ENCODE measurements at places on chromosomes 6 and 20. TPM values are rescaled to one million over a fixed set of nuclear protein-coding genes. Genes with fewer than 3 reads are reported as not detected.

Gene CDSN
- total RNA-seq: not detected

Gene FLRT3
- 6.2 TPM for total RNA-seq

Gene C6orf52
- total RNA-seq: 1.3 TPM

Gene ZNF391
- 2.1 TPM for total RNA-seq

Gene CEP162
- total RNA-seq: 10.9 TPM

Gene TNFRSF21
- 20.9 TPM for total RNA-seq

Gene SLC17A3
- total RNA-seq: not detected

Gene UBE3D
- total RNA-seq: 14.7 TPM

- no peak for DNase-seq
- no peaks in the 10 kb centered on the region for H3K27me3 ChIP-seq
- H3K36me3 ChIP-seq: no peaks in the 10 kb centered on the region
- H3K27ac ChIP-seq: no peak overlapping the region
Observed at GRCh38 chr20:62935968-62936585, 1.9 kb upstream of the GID8 start.

GRCh38 chr6:144123421-144123820 lies 26.9 kb upstream of the STX11 start:
- DNase-seq: no peak
- no peaks in the 10 kb centered on the region for H3K27me3 ChIP-seq
- H3K27ac ChIP-seq: no peak overlapping the region
- no peaks in the 10 kb centered on the region for H3K36me3 ChIP-seq
- H3K4me1 ChIP-seq: no peaks in the 10 kb centered on the region
- H3K4me3 ChIP-seq: no peak overlapping the region

GRCh38 chr6:96913621-96914020 lies 10.9 kb upstream of the KLHL32 start:
- no peak for DNase-seq
- no peaks in the 10 kb centered on the region for H3K4me1 ChIP-seq
- H3K27ac ChIP-seq: no peak overlapping the region
- no peaks in the 10 kb centered on the region for H3K36me3 ChIP-seq

GRCh38 chr6:129309154-129309553 lies 400.8 kb downstream of the ARHGAP18 start:
- H3K27me3 ChIP-seq: no peaks in the 10 kb centered on the region
- no peak for DNase-seq
- no peak overlapping the region for H3K4me3 ChIP-seq
- no peaks in the 10 kb centered on the region for H3K36me3 ChIP-seq

- H3K36me3 ChIP-seq: no peaks in the 10 kb centered on the region
- H3K4me3 ChIP-seq: no peak within 1 kb of the TSS
- H3K4me1 ChIP-seq: no peaks in the 10 kb centered on the region
- H3K27me3 ChIP-seq: no peaks in the 10 kb centered on the region
- DNase-seq: no peak
Observed at GRCh38 chr20:23568320-23568970, at the start of gene CST9L. Gene CST9L (minus strand): TSS chr20:23568484. CDS start chr20:23568450, 34 bp downstream.

DNA sequence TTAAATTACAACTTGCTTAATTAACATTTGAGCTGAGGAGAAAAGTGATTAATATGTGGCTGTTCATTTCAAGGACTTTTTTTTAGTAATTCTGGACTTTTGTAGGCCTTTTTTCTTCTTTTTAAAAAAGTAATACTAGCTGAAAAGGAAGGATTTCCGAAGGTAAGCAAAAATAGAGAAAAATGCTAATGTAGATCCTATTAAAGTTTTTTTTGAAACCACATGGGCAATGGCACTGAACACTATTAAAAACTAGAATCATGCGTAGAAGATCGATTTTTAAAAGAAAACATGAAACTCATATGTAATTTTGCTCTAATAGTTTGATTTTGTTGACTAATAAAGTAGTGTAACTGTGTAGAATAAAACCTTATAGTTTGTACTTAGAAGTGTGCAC lies 2.4 kb downstream of the BAG2 start:
- H3K27me3 ChIP-seq: no peaks in the 10 kb centered on the region
- H3K27ac ChIP-seq: no peak overlapping the region
- no peaks in the 10 kb centered on the region for H3K36me3 ChIP-seq
- H3K4me3 ChIP-seq: no peak overlapping the region
- DNase-seq: no peak

GRCh38 chr20:9147547-9148024 lies 78.7 kb downstream of the PLCB4 start:
- no peaks in the 10 kb centered on the region for H3K27me3 ChIP-seq
- no peaks in the 10 kb centered on the region for H3K4me1 ChIP-seq
- no peak overlapping the region for H3K4me3 ChIP-seq
- no peak for DNase-seq
- no peaks in the 10 kb centered on the region for H3K36me3 ChIP-seq
- H3K27ac ChIP-seq: no peak overlapping the region

DNA sequence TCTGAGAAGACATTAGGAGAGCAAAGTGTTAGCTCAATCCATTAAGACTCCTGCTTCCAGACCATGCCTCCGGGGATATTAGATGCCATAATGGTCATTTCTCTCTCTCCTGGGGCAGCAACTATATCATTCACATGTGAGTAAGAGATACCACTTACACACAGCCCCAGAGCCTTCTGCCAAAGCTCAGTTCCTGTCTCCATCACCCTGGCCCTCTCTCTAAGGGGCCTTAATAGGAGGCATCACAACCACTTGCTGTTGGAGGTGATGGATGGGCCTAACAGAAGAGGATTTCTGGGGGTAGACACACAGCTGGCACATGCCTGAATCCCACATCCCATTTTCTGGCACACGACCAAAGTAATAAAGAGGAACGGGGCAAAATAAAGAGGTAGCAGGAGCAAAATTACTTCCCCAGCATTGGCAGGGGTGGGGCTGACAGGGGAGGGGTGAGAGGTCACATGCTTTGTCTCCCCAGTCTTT lies 34.0 kb upstream of the VSTM2L start:
- no peak for DNase-seq
- H3K27me3 ChIP-seq: no peaks in the 10 kb centered on the region
- no peaks in the 10 kb centered on the region for H3K36me3 ChIP-seq
- H3K4me3 ChIP-seq: no peak overlapping the region

DNA sequence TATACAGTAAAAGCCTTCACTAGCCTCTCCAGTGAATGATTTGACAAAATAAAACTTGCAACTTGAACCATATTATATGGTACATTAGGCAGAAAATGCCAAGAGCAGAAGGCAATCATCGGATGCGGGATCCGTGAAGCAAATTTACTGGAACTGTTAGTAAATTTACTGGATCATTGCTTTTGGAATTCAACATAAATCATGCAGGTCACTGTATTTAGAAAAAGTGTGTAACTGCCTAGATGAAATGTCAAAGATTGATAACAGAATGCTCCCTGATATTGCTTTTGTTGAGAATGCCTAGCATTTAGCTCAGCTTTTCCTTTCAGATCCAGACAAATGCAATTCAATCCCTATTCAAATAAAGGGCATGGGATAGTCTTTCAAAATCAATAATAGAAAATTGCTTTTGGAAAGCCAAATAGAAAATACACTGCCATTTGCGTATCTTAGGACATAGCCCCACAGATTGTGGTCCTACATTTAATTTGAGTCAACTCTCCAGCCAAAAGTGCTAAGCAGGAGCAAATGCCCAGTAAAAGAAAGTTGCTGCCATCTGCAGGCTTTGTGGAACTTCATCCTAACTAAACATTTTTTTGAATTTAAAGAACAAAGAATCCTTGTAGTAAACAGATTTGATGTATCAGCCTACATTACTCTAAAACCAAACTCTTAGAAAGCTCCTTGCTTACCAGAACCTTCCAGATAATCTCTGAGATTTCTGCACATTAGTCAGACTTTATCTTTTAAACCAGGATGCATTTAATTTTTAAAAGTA lies 109.5 kb upstream of the HSF2 start:
- no peaks in the 10 kb centered on the region for H3K36me3 ChIP-seq
- no peaks in the 10 kb centered on the region for H3K4me1 ChIP-seq
- no peak overlapping the region for H3K27ac ChIP-seq
- DNase-seq: no peak
- no peaks in the 10 kb centered on the region for H3K27me3 ChIP-seq
- H3K4me3 ChIP-seq: no peak overlapping the region

DNA sequence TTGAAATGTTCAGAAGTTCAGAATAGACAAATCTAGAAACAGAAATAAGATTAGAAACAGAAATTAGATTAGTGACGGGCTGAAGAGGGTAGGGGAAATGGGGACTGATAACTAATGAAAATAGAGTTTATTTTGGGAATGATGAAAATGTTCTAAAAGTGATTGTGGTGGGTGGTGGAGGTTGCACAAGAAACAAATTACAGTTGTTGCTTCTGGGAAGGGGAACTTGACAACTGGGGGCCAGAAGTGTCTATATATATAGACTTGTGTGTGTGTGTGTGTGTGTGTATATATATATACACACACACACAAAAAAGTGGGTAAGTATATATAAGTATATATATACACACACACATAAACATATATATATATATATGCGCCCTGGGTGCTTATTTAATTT lies 86.5 kb upstream of the RREB1 start:
- H3K4me3 ChIP-seq: no peak overlapping the region
- no peak overlapping the region for H3K27ac ChIP-seq
- no peaks in the 10 kb centered on the region for H3K4me1 ChIP-seq
- no peaks in the 10 kb centered on the region for H3K27me3 ChIP-seq
- no peak for DNase-seq
- no peaks in the 10 kb centered on the region for H3K36me3 ChIP-seq

GRCh38 chr6:150536835-150537234 lies 62.9 kb upstream of the PLEKHG1 start:
- no peaks in the 10 kb centered on the region for H3K4me1 ChIP-seq
- no peak for DNase-seq
- H3K4me3 ChIP-seq: no peak overlapping the region
- no peaks in the 10 kb centered on the region for H3K36me3 ChIP-seq

DNA sequence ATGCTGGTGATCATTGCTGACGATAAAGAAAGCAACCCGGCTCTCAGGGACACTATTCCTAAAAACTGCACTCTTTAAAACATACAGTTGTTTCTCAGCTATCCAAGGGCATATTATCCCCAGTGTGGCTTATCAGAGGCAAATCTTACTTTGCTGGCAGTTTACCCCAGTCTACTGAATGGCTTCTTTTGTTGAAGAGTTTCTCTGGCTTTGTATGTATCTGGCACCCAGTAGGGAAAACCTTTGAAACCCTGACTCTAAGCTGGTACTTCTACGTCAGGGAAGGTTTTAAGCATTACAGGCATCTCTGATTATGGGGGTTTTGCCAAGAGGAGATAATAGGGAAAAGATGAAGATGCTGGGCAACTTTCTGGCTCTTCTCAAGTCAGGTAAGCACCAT lies 637.6 kb upstream of the CHD6 start:
- H3K27me3 ChIP-seq: no peaks in the 10 kb centered on the region
- H3K4me3 ChIP-seq: no peak overlapping the region
- H3K27ac ChIP-seq: no peak overlapping the region
- H3K4me1 ChIP-seq: no peaks in the 10 kb centered on the region

- no peaks in the 10 kb centered on the region for H3K4me1 ChIP-seq
- no peaks in the 10 kb centered on the region for H3K36me3 ChIP-seq
Observed at GRCh38 chr6:15927531-15928225, 201.2 kb upstream of the MYLIP start.

GRCh38 chr6:53066874-53067706 lies 1.9 kb downstream of the FBXO9 start:
- H3K4me3 ChIP-seq: peak overlapping the region; percentile 100
- no peak overlapping the region for H3K27ac ChIP-seq
- H3K36me3 ChIP-seq: no peaks in the 10 kb centered on the region
- no peak for DNase-seq
- peaks cover 7% of the 10 kb centered on the region for H3K4me1 ChIP-seq
- no peaks in the 10 kb centered on the region for H3K27me3 ChIP-seq

DNA sequence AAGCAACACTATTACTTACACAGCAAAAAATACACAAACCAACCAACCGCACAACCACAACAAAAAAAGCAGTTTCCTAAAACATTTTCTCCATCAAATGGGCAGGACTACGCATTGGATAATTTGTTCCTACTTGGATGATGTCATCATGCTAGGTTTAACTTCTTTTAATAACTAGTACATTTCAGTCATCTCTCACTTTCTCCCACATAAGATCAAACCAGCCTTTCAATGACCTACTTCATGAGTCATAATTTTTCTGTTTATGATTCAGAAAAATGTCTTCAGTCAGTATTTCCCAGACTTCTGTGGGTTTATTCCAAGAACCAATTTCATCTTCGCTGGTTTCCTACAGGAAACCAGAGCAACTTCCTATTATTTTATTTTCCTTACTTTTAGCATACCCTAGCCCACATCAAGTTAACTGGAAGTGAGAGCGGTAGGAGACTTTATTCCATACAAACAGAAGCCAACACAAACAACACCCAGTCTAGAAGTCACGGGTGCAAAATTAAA lies 134.2 kb downstream of the GMDS start:
- DNase-seq: no peak
- no peaks in the 10 kb centered on the region for H3K27me3 ChIP-seq
- H3K4me1 ChIP-seq: no peaks in the 10 kb centered on the region

GRCh38 chr6:122998403-122998975 lies 2.5 kb downstream of the CLVS2 start:
- H3K4me3 ChIP-seq: no peak overlapping the region
- H3K4me1 ChIP-seq: no peaks in the 10 kb centered on the region
- DNase-seq: no peak
- H3K36me3 ChIP-seq: no peaks in the 10 kb centered on the region

- H3K36me3 ChIP-seq: no peaks in the 10 kb centered on the region
- H3K27me3 ChIP-seq: no peaks in the 10 kb centered on the region
- no peak overlapping the region for H3K4me3 ChIP-seq
- no peak for DNase-seq
Observed at GRCh38 chr6:154572556-154572955, 62.1 kb upstream of the CNKSR3 start.

GRCh38 chr6:139402876-139403386 lies 28.5 kb upstream of the CITED2 start:
- H3K36me3 ChIP-seq: no peaks in the 10 kb centered on the region
- no peak overlapping the region for H3K4me3 ChIP-seq
- no peaks in the 10 kb centered on the region for H3K27me3 ChIP-seq

GRCh38 chr6:152110886-152111820 lies 303.7 kb downstream of the ESR1 start:
- no peaks in the 10 kb centered on the region for H3K36me3 ChIP-seq
- H3K4me3 ChIP-seq: peak overlapping the region; percentile 4
- H3K27ac ChIP-seq: peak overlapping the region; percentile 64
- peaks cover 4% of the 10 kb centered on the region for H3K4me1 ChIP-seq
- no peak for DNase-seq
- H3K27me3 ChIP-seq: no peaks in the 10 kb centered on the region

GRCh38 chr6:10831609-10832008 lies 6.7 kb downstream of the MAK start:
- no peak for DNase-seq
- H3K4me3 ChIP-seq: no peak overlapping the region
- peaks cover 4% of the 10 kb centered on the region for H3K36me3 ChIP-seq
- no peak overlapping the region for H3K27ac ChIP-seq

GRCh38 chr6:109770779-109771178 lies 79.7 kb downstream of the FIG4 start:
- no peaks in the 10 kb centered on the region for H3K4me1 ChIP-seq
- no peak for DNase-seq
- no peaks in the 10 kb centered on the region for H3K27me3 ChIP-seq
- H3K36me3 ChIP-seq: no peaks in the 10 kb centered on the region

DNA sequence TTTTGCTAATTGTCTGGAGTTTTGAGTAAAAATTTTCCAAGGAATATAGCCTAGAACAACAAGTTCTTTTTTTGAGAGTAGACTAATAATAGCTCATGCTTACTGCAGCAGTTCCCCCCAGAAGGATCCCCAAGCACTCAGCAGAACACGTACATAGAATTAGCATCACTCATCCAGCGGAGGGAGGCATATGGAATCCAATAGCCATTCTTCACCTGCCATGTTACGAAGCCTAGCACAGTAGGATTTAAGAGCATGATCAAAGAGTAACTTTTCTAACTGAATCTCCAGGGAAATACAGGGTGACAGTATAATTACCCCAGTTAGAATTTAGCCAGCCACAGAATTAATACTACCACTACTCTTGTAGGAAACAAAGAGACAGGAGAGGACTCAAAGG lies 511.7 kb upstream of the NOX3 start:
- no peak overlapping the region for H3K27ac ChIP-seq
- H3K4me3 ChIP-seq: no peak overlapping the region
- DNase-seq: no peak

All from breast epithelium (tissue), 4 donors.